Uterus (tissue), 4 donors: ENCODE measurements at places on chromosomes 6 and 20. TPM values are rescaled to one million over a fixed set of nuclear protein-coding genes. Genes with fewer than 3 reads are reported as not detected.

ENPP5 gene
- total RNA-seq = not detected

PTK6 gene
- under 0.01 TPM for total RNA-seq

PTCHD4 gene
- 3.1 TPM for total RNA-seq

LAMA2 gene
- total RNA-seq = 95.2 TPM

BPIFB2 gene
- total RNA-seq = not detected

PLG gene
- not detected for total RNA-seq

ECT2L gene
- total RNA-seq = 1.5 TPM

TSPO2 gene
- total RNA-seq = not detected

WFDC10B gene
- not detected for total RNA-seq

LST1 gene
- total RNA-seq = 3.2 TPM

COX7A2 gene
- 147 TPM for total RNA-seq

PMEPA1 gene
- total RNA-seq = 41.1 TPM

DEFB124 gene
- total RNA-seq = not detected

BACH2 gene
- 14.7 TPM for total RNA-seq

LZTS3 gene
- total RNA-seq = 13.1 TPM

TRIM40 gene
- total RNA-seq = not detected

TNFRSF21 gene
- 21.4 TPM for total RNA-seq

SLC22A2 gene
- total RNA-seq = not detected

DYNLT2 gene
- 0.26 TPM for total RNA-seq

IDH3B gene
- 220 TPM for total RNA-seq

PTPN1 gene
- 33.9 TPM for total RNA-seq

PFDN4 gene
- total RNA-seq = 101 TPM

AKAP7 gene
- 25.3 TPM for total RNA-seq

DEF6 gene
- total RNA-seq = 1.2 TPM

RIPPLY2 gene
- not detected for total RNA-seq

PRPH2 gene
- 5.8 TPM for total RNA-seq

CPNE5 gene
- total RNA-seq = 9.5 TPM
